ENCODE measurements at places on chromosomes 13 and 19.

GRCh38 chr13:101053301-101054093 is 362.8 kb downstream of the NALCN start:
- DNase-seq = peak; percentile 11

GRCh38 chr19:38263689-38264485 is 486 bp upstream of the SPINT2 start:
- DNase-seq = peak; percentile 64

DNA sequence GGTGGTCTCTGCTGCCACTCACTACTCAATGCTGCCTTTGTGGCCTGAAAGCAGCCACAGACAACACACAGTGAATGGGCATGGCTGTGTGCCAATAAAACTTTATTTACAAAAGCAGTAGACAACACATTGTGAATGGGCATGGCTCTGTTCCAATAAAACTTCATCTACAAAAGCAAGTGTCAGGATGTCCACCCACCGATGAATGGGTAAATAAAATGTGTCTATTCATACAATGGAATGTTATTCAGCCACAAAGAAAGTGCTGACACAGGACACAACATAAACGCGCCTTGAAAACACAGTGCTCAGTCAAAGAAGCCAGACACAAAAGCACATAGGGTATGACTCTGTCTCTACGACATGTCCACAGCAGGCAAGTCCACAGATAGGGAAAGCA is 20.1 kb downstream of the ZSCAN5A start:
- no peak for DNase-seq

DNA sequence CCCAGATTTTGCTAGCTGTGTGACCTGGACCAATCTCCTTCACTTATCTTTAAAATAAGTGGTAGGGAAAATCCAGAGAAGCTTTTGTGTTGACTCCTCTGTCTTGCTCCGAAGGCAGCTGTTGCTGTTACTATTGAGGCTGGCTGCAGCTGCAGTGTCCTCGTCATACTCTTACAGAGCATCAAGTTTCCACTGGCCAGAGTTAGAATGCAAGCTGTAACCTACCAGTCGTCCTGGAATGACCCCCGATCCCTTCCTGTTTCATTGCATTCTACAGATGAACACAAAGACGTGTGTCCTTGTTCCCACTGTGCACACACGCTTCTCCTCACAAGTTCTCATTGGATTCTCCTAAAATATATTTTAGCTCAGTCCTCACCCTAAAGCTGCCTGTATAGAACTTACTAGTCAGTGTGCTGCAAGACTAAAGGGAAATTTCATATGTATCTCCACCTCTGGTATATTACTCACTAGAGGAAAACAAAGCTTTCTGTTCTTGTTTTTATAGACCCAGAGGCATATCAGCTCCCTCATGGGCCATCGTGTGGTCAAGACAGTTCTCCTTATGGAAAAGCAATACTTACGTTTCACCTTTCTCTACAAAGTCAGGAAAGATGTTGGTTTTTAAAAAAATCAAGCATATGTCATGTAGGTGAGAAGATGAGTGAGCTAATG is 589.8 kb downstream of the LMO7 start:
- DNase-seq = no peak

- peak; percentile 62 for DNase-seq
These were observed 183.3 kb downstream of the KCNRG start for GRCh38 chr13:50198508-50198907.

DNA sequence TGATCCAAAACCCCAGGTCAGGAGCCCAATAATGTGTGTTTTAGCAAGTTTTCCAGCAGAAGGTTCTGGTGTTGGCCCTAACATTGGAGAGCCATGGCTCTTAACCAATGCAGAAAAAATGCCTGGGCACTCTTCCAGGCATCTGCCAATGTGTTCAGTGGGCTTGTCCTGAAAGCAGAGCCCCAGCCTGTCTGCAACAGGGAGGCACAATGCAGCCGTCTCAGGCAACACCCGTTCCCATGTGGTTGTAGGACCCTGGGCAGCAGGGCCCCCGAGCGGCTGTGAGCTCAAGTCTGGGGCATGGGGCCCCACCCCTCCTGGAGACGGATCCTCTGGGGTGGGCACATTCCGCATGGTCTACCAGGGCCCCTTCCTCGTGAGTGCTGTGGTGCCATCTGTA is 58.1 kb upstream of the SIAH3 start:
- DNase-seq = no peak

GRCh38 chr13:99153219-99153618 is 47.4 kb upstream of the UBAC2 start:
- peak; percentile 38 for DNase-seq

Data from GM23248 (cell line).